Right ventricle myocardium inferior (tissue), 1 donor: ENCODE measurements at places on chromosomes 6 and 20. TPM values are rescaled to one million over a fixed set of nuclear protein-coding genes. Genes with fewer than 3 reads are reported as not detected.

Gene CLPSL1
- total RNA-seq = not detected

GRCh38 chr6:36947570-36948351 is 6.8 kb upstream of the PI16 start:
- no peak for DNase-seq

DNA sequence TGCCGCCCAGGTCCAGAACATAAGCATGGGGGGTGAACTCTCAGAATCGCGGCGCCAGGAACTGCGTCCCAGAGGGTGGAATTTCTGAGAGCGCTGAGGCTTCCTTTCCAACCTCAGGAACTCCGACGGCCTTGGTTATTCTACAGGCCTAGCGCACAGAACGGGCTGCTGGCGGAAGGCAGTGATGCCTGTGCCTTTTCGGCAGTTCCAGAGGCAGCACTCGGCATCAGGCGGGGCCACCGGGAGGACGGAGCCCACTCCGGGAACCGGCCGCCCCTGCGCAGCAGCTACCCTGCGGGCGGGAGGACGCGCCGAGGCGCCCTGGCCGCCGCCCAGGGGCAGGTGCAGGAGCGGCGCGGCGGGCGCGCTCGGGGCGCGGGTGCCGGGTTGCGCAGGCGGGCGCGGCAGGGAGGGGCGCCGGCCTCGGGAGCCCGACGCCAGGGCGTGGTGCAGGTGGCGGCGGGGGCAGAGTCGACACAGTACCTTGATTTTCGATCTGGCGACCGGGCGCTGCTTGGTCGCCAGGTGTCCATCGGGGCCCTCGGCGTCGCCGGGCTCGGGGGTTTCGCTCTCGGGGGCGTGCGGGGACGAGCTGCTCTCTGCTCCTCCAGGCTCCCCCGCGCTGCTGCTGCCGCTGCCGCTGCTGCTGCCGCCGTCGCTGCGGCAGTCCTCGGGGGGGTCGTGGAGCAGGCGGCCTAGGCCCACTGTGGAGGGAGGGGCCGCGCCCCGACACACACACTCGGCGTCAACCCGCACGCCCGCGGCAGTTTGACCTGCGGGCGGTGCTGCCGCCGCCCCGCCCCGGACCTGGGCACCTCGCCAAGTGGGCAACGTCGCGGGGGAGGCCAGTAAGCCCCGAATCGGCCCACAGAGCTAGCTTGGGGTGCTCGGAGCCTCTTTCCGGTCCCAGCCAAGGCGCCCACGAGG is 1.3 kb downstream of the OVOL2 start:
- DNase-seq = no peak

- no peak for DNase-seq
Observed at GRCh38 chr6:40439026-40439800, 148.0 kb downstream of the LRFN2 start.

GRCh38 chr20:61941721-61942405 is 123.8 kb downstream of the TAF4 start:
- peak; percentile 25 for DNase-seq
